ENCODE measurements at places on chromosomes 3 and 15. TPM values are rescaled to one million over a fixed set of nuclear protein-coding genes. Genes with fewer than 3 reads are reported as not detected.

DNA sequence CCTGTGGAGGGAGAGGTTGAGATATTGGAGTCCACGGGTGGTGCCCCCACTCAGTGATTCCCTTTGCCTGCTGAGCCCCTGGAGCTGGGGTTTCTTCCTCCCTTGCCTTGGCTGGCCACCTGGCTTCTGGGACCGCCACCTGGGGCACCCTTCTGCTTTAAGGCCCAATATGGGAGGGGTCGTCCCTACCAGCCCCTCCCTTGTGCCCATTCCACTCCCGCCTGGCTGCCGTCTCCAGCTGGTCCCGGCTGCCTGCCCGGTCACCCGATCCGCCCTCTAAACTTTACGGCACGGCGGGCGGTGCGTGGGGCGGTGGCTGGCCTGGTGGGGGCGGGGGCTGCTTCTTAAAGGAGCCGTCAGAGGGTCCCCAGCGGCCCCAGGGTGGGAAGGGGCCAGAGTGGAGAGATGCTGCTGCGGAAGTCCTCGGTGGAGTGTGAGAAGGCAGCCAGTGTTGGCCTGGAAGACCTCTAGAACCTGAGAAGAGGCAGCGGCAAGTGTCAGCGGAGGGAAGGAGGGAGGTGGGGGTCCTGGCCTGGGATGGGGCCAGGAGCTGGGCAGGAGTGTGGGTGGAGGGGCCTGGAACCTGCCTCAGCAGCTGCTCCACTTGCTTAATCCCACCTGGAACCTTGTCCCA lies 1.6 kb upstream of the SEMA3B start:
- peaks cover 62% of the 10 kb centered on the region for H3K4me1 ChIP-seq
- H3K36me3 ChIP-seq: no peaks in the 10 kb centered on the region
- no peaks in the 10 kb centered on the region for H3K27me3 ChIP-seq

DNA sequence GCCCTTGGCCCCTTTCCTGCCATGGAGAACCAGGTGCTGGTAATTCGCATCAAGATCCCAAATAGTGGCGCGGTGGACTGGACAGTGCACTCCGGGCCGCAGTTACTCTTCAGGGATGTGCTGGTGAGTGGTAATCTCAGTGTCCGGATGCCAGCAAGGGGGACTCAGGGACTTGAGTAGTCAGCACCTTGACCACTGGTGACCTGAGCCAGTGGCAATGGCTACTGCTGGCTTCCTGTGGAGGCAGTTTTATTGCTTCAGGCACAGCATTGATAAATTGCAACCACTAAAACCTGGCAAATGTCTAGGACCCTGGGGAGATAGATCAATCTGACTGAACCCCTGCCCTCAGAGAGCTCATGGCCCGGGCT lies 830 bp downstream of the MAP2K5 start:
- H3K27me3 ChIP-seq: no peaks in the 10 kb centered on the region
- peak overlapping the region; percentile 85 for H3K4me3 ChIP-seq
- H3K4me1 ChIP-seq: peaks cover 39% of the 10 kb centered on the region
- H3K27ac ChIP-seq: no peak overlapping the region
- peak; percentile 28 for DNase-seq
- peaks cover 13% of the 10 kb centered on the region for H3K36me3 ChIP-seq

- no peaks in the 10 kb centered on the region for H3K27me3 ChIP-seq
- H3K27ac ChIP-seq: no peak overlapping the region
- DNase-seq: no peak
- no peaks in the 10 kb centered on the region for H3K4me1 ChIP-seq
Observed at GRCh38 chr3:24151594-24151993, 206.5 kb downstream of the NR1D2 start.

- DNase-seq: no peak
- H3K27ac ChIP-seq: no peak overlapping the region
- no peaks in the 10 kb centered on the region for H3K36me3 ChIP-seq
- no peaks in the 10 kb centered on the region for H3K27me3 ChIP-seq
Observed at GRCh38 chr15:32987067-32987466, 207.4 kb downstream of the FMN1 start.

Gene MKRN2
- 31.5 TPM for total RNA-seq

Gene ISY1
- 5.4 TPM for total RNA-seq

Gene MESP2
- not detected for total RNA-seq

- H3K4me1 ChIP-seq: peaks cover 14% of the 10 kb centered on the region
- no peaks in the 10 kb centered on the region for H3K36me3 ChIP-seq
- DNase-seq: no peak
- no peak overlapping the region for H3K27ac ChIP-seq
- H3K4me3 ChIP-seq: no peak overlapping the region
Observed at GRCh38 chr3:23303601-23304217, 100.6 kb downstream of the UBE2E2 start.

GRCh38 chr3:17733215-17733614 lies 9.2 kb downstream of the TBC1D5 start:
- H3K36me3 ChIP-seq: no peaks in the 10 kb centered on the region
- no peak overlapping the region for H3K27ac ChIP-seq
- H3K27me3 ChIP-seq: no peaks in the 10 kb centered on the region
- H3K4me3 ChIP-seq: no peak overlapping the region
- DNase-seq: no peak
- peaks cover 13% of the 10 kb centered on the region for H3K4me1 ChIP-seq

DNA sequence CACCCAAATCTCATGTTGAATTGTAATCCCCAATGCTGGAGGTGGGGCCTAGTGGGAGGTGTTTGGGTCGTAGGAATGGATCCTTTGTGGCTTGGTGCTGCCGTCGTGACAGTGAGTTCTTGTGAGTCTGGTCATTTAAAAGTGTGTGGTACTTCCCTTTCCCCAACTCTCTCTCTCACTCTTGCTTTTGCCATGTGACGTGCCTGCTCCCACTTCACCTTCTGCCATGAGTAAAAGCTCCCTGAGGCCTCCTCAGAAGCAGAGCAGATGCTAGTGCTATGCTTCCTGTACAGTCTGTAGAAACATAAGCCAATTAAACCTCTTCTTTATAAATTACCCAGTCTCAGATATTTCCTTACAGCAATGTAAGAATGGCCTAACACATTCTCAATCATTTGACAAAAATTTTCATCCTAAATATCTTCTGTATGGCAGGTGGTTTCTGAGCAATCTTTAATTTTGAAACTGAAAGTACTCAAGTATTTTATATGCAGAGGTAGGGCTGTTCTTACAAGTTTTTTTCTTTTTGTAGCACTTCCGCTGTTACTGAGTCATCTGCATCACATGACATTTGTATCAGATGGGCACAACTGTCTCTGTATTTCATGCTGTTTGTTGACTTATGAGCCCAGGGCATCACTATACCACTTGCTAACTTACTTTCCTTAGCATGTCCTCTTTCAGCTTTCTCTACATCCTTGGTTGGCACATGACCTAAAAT lies 8.8 kb downstream of the RPL39L start:
- H3K4me1 ChIP-seq: no peaks in the 10 kb centered on the region
- no peaks in the 10 kb centered on the region for H3K27me3 ChIP-seq
- no peak overlapping the region for H3K4me3 ChIP-seq

- no peaks in the 10 kb centered on the region for H3K27me3 ChIP-seq
- no peak for DNase-seq
- no peaks in the 10 kb centered on the region for H3K36me3 ChIP-seq
- no peak overlapping the region for H3K27ac ChIP-seq
- no peak overlapping the region for H3K4me3 ChIP-seq
- H3K4me1 ChIP-seq: no peaks in the 10 kb centered on the region
Observed at GRCh38 chr15:90774731-90775514, 57.8 kb downstream of the BLM start.

DNA sequence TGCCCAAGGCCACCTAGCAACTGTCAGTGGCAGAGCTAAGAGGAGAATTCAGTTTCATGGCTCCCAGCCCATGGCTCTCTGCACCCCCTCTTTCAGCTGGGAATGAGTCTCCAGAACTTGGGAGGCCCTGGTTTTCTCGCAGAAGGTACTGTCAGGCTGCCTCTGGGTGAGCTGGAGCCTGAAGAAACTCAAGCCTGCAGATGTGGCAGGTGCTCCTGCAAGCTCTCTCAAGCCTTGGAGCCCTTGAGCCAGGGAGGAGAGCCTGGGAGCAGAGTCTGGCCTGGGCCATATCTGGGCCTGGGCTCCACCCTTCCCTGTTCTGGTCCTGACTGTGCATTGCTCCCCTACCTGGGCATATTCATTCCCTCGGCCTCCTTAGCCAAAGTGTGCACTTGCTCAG lies 74.4 kb upstream of the TLE3 start:
- no peak overlapping the region for H3K27ac ChIP-seq
- DNase-seq: no peak
- H3K4me3 ChIP-seq: no peak overlapping the region
- no peaks in the 10 kb centered on the region for H3K27me3 ChIP-seq

DNA sequence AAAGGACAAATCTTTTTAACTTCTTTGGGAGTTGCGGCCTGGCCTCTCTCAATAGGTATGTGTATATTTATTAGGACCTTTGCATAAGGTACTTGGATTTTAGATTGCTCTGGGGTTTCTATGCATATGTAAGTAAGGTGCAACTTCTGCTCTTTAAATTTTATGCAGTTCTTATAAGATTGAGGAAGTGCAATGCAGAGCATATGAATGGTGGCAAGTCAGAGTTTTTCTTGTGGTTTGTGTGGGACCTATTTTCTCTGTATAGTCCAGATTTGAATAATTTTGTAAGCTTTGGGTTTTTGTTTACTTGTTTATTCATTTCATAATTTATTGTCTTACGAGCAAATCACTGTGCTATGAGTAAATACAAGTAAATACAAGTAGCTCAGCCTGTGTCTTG lies 101.5 kb downstream of the ATG7 start:
- no peaks in the 10 kb centered on the region for H3K27me3 ChIP-seq
- peaks cover 27% of the 10 kb centered on the region for H3K36me3 ChIP-seq
- no peak overlapping the region for H3K4me3 ChIP-seq
- no peaks in the 10 kb centered on the region for H3K4me1 ChIP-seq
- no peak overlapping the region for H3K27ac ChIP-seq
- no peak for DNase-seq

DNA sequence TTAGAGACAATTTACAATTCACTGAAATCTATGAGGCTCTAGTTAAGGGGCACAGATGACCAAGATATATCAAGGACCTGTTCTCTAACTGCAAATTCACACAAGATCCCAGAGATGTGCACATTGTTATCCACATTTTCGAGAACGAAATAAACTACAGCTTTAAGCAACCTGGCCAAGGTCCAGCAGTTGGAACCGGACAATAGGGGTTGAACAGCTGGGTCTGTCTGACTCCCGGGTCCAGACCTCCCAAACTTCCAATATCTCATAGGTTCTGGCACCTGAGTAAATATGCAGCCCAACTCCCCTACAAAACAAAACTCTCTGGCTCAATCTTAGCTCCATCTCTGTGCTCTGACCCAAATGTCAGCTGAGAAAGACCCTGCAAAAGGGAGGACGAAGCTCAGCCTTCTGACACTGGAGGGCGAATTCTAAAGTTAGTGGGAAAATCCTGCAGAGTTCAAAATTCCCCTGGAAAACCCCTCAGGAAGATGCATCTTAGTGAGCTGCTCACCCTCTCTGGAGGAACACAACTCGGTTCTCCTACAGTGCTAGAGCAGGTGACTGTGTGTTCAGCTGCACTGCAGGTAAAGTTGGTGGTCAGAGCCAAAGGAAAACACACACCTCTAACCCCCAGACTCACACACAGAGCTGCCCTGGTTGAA lies 14.2 kb upstream of the SPATA12 start:
- H3K27me3 ChIP-seq: no peaks in the 10 kb centered on the region
- no peaks in the 10 kb centered on the region for H3K36me3 ChIP-seq
- H3K4me1 ChIP-seq: peaks cover 32% of the 10 kb centered on the region
- H3K4me3 ChIP-seq: no peak overlapping the region

DNA sequence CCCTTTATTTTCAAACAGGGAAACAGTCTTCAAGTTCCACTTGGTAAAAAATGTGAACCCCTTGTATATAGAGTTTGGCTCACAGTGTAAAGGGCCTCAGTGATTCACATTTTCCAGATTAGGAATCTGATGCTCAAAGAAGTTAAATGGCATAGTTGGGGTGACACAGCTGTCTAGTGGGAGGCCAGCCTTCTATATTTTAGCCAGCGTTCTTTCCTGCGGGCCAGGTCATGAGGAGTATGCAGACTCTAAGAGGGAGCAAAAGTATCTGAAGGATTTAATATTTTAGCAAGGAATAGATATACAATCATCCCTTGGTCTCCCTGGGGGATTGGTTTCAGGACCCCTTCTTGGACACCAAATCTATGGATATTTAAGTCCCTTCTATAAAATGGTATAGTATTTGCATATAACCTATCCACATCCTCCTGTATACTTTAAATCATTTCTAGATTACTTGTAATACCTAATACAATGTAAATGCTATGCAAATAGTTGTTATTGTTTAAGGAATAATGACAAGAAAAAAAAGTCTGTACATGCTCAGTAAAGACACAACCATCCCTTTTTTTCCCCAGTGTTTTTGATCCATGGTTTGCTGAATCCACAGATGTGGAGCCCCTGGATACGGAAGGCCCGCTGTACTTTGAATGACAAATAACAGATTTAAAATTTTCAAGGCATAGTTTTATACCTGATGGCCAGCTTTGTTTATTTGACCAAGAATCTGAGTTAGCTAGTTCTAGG lies 7.0 kb downstream of the B2M start:
- H3K4me1 ChIP-seq: peaks cover 30% of the 10 kb centered on the region
- H3K4me3 ChIP-seq: no peak overlapping the region
- H3K27ac ChIP-seq: peak overlapping the region; percentile 71
- peaks cover 30% of the 10 kb centered on the region for H3K36me3 ChIP-seq
- DNase-seq: no peak

Gene CYP11A1
- not detected for total RNA-seq

DNA sequence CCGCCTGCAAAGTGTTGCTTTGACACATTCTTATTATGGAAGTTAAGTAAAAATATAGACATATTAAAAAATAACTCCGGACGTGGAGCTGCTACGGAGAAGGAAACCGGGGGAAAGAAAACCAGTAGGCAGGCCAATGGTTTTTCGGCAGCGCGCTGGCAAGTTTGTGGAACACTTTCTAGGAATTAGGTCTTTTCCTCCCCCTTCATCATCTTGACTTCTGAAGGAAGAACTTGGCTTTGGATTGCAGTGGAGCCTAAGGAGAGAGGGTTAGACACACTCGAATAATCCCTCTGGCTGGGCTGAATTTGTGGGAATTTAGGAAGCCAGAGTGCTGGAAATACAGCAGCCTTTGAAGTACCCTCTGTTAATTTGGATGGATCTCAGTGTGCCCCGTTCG lies 317 bp downstream of the ROBO2 start:
- peak overlapping the region; percentile 47 for H3K4me3 ChIP-seq
- H3K27me3 ChIP-seq: peaks cover 72% of the 10 kb centered on the region
- peaks cover 25% of the 10 kb centered on the region for H3K4me1 ChIP-seq
- H3K36me3 ChIP-seq: no peaks in the 10 kb centered on the region

Gene RAB11A
- 137 TPM for total RNA-seq
